ENCODE measurements at places on chromosomes 7 and 10.

DNA sequence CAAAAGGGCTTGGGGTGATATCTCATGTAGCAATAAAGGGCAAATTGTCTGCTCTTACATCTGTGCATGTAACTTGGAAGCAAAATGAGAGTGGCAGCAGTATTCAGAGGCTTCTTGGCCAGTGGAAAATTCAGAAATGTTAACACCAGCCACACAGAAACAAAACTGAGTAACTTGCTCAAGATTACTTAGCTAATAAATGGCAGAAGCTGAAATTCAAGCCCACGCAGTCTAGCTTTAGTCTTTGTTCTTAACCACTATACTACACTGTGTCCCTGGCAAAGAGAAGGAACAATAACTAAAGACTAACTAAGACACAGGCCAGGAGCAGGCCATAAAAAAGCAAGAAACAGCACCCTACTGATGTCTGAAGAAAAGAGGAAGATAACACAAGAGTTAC, 185.9 kb upstream of the ASAH2 start:
- no peak for DNase-seq

- no peak for DNase-seq
These were observed 156.7 kb upstream of the BET1 start for GRCh38 chr7:94160719-94161435.

DNA sequence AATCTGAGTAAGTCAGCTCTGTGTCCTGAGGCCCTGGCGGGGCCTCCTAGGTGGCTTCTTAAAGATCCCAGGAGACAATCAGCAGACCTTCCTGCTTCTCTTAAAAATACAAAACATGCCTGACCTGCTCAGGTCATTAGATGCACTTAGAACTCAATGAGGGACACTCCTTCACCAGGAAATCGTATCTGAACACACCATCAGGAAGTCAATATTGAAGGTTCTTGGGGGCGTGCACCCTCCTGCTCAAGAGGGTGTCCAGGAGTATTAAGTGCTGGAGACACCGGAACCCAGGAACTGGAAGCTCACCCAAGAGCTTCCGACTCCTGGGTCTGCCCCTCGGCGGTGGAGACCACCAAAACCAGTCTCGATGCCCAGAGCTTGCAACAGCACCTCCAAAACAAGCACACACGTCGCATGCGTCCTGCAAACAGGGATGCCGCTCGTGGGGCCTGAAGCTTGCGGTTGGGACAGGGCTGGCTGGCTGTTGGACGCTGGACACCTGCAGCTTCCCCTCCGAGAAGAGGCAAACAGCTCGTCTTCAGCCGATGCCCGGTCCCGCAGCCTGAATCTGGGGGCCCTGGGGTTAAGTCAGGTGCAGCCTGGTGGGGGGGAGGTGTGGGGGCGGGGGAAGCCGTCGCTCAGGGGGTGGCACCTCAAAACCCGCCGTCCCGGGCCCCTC, 803 bp downstream of the RAPGEF5 start:
- DNase-seq = no peak

DNA sequence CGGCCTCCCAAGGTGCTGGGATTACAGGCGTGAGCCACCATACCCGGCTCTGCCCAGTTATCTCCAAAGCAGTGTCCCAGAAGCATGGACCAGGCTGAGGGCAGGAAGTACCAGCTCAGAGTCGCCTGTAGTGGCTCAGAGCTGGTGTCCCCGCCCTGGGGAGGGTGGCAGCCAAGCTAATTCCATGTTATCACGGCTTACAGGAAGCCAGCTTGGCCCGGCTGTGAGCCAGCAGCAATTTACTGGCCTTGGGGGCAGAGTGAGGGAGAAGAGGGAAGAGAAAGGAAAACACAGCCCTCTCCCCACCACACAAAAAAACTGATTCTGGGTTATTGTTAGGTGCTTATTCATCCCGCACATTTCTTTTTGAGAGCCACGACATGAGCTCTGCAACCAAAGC, 88.1 kb downstream of the HIP1 start:
- DNase-seq = peak; percentile 78

DNA sequence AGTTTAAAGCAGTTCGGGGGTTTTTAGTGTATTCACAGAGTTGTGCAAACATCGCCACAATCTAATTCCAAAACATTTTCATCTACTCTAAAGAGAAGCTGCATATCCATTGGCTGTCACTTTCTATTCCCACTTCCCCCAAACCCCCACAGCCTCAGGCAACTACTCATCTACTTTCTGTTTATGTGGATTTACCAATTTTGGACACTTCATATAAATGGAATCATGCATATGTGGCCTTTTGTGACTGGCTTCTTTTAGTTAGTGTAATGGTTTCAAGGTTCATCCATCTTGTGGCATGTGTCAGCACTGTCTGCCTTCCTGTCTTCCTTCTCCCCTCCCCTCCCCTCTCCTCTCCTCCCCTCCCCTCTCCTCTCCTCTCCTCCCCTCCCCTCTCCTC, 78.5 kb upstream of the FZD1 start:
- DNase-seq = no peak

GRCh38 chr10:34826857-34827766, 12.0 kb upstream of the PARD3 start:
- no peak for DNase-seq

GRCh38 chr7:133940368-133940767, 186.8 kb upstream of the LRGUK start:
- DNase-seq = no peak

- no peak for DNase-seq
These were observed 41.2 kb downstream of the NCAPG2 start for GRCh38 chr7:158663428-158663741.

DNA sequence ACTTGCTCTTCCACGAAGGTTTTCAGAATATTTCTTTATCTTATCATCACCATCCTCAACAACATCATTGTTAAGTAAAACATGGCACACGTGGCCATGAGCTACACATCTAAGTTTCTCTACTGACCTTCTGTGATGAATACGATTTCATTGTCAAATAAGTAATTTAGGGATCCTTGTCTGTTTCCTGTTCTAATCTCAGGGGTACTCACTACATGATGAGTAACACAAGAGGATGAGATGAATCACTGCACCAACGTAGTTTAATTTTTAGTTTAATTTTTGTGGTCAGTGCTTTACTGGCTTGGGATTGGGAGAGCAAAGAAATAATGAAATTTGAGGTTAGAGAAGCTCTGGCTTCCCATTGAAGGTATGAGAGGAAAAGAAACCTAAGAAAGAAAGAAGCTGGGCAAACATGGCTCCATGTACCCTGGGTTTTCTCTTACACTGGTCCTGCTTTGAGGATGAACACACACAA, 461.9 kb upstream of the KLF6 start:
- DNase-seq = no peak

DNA sequence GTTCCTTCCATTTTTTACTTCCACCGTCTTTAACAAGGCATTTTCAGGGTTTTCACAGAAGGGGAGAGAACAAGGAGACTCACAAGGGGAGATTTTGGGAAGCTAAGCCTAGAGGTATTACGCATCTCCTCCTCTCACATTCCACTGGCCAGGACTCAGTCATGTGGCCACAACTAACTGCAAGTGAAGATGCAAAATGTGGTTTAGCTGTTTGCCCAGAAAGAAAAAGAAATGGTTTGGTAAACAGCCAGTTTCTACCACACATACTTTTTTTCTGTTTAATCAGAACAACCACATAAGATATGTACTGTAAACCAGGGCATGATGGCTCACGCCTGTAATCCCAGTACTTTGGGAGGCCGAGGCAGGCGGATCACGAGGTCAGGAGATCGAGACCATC, 21.4 kb upstream of the HELLS start:
- no peak for DNase-seq

DNA sequence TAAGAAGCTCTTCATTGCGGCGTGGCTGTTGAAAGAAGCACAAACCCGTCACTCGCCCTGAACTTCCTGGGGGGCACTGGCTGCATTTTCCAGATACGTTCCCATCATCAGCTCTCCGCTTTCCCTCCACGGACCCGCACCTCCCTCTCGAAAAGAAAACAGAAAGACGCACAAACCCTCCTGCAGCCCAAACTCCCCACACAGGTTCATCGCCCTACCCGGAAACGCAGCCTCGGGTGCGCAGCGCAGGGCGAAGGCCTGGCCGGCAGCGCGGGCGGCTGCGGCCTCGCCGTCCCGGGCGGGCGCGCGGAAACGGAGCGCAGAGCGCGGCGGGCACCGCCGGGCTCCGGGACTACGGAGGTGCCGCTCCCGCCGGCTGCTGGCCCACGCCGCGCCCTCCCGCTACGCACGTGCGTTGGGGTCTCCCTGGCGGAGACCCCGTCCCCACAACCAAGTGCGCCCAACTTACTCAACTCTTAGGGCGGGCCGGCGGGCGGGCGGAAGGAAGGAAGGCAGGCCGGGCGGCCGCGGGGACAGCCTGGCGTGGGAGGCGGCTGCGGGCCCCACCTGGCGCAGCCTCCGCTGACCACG, 822 bp downstream of the ZNF800 start:
- peak; percentile 48 for DNase-seq

DNA sequence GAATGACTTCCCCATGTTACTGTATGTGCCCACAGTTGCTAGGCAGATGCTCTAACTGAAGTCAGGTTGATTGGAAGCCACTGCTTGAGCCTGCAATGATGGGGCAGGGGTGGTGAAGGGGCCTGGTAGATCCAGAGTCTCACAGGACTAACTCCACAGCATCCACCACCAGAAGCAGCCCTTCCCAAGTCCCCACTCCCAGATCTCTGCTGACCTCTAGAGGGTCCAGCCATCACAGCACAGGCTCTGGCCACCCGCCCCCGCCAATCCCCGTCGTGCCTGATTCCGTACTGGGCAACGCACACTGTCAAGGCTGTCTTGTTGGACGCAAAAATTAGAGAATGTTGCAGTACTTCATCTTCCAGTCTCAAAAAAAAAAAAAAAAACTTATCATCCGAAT, 136.8 kb upstream of the PDE1C start:
- DNase-seq = no peak

GRCh38 chr7:24948739-24949138, 31.2 kb downstream of the OSBPL3 start:
- DNase-seq = no peak

DNA sequence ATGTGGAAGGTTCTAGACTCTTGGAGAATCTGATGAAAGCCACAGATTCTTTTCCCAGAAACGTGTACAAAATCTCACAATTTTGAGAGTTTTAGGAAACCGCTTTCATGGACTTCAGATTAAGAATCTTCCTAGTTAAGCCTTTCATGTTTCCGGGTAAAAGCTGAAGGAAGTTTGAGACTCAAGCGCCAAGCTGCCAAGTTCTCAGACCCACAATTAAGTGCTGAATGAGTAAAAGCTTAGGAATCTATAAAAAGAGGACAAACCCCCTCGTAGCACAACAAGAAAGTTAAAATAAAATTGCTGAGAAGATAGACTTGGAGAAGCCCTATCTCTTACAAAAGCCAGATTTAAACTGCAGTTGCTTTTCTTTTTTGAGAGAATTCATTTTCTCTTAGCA, 99.6 kb downstream of the ST8SIA6 start:
- DNase-seq = no peak

Data from left cardiac atrium (tissue), 4 donors.